HCT116 (cell line): ENCODE measurements at places on chromosomes 5 and 9.

GRCh38 chr9:1743121-1743960 is 271.8 kb upstream of the SMARCA2 start:
- no peak for DNase-seq

GRCh38 chr5:74665816-74666215 is 19.2 kb upstream of the HEXB start:
- DNase-seq: no peak

- DNase-seq: no peak
Observed at GRCh38 chr5:169251333-169252084, 49.4 kb downstream of the SLIT3 start.

DNA sequence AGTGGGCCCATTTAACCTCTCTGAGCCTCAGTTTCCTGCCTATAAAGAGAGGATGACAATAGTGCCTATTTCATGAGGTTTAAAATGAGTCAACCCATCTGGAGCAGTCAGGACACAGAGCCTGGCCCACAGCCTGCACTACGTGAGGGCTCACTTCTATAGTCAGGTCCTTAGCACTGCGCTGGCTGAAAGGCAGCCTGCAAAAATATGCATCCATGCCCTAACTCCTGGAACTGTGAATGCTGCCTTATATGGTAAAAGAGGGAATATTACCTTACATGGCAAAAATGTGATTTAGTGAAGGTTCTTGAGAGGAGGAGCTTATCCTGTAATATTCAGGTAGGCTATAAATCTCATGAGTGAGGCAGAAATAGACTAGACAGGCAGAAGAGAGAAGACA is 98.5 kb downstream of the GABBR2 start:
- DNase-seq: no peak

- DNase-seq: no peak
Observed at GRCh38 chr5:33046091-33046490, 335.0 kb downstream of the NPR3 start.

- no peak for DNase-seq
Observed at GRCh38 chr5:90000351-90000750, 409.2 kb downstream of the CETN3 start.

DNA sequence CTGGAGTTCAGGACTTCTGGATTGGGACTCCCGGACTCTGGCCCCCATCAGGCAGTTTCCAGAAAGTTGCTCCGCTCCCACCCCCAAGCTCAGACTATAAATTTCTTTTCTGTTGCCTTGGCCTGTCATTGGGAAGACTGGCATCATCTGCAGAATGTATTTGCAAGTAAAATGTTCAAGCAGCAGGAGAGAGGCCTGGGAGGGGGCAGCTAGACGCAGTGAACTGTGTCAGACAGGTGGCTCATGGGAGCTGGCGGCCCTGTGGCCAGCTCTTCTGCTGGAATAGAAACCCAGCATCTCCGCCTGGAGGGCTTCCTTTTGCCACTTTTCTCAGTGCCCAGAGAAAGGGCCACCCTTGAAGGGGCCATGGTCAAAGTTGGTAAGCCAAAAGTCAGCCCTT is 16.0 kb downstream of the INSYN2B start:
- no peak for DNase-seq

GRCh38 chr5:126358525-126358924 is 64.7 kb upstream of the GRAMD2B start:
- DNase-seq: no peak

GRCh38 chr9:32424616-32425015 is 40.2 kb downstream of the ACO1 start:
- DNase-seq: no peak

DNA sequence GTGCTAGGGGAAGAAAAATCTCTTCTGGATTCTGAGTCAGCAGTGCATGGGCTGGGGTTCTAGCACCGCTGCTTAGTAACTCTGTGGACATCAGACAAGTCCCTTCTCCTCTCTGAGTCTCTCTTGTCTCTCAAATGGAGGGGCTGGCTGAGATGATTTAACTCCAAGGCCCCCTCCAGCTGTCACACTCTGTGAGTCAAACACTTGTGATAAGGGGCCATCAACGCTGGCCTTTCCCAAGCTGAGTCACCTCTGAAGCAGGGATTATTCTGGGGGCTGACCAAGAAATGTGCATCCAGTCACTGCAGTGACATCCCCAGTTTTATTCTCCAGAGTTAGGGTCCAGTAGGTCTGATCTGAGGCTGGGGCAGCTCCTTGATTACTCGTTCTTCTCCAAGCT is 110.4 kb upstream of the ZNF462 start:
- DNase-seq: no peak

- DNase-seq: no peak
Observed at GRCh38 chr5:67880876-67881275, 334.7 kb upstream of the PIK3R1 start.

GRCh38 chr9:86585422-86586143 is 231.4 kb upstream of the TUT7 start:
- DNase-seq: no peak

- DNase-seq: no peak
Observed at GRCh38 chr5:91135475-91136248, 247.5 kb downstream of the ARRDC3 start.

GRCh38 chr5:91176288-91177016 is 206.7 kb downstream of the ARRDC3 start:
- no peak for DNase-seq

DNA sequence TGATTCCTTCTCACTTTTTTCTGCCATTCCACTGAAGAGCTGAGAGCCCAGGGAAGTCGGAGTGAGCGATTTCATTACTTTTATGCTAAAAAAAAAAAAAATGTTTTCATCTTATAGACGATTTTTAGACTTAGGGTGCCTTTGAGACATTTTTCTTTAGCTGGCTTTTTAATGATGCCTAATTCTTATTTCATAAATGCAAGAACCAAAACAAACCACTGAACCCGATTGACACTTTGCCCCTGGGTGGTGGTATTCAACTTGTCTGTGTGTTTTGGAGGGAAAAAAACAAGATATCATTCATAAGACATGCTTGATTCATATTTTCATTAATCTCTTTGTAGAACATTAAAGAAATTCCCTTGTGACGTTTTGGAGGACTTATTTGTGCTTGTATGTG is 2.4 kb downstream of the TLE4 start:
- no peak for DNase-seq

GRCh38 chr5:25694801-25695200 is 1050.0 kb upstream of the CDH10 start:
- DNase-seq: no peak

- DNase-seq: no peak
Observed at GRCh38 chr5:122385808-122386207, 73.8 kb downstream of the SNCAIP start.

DNA sequence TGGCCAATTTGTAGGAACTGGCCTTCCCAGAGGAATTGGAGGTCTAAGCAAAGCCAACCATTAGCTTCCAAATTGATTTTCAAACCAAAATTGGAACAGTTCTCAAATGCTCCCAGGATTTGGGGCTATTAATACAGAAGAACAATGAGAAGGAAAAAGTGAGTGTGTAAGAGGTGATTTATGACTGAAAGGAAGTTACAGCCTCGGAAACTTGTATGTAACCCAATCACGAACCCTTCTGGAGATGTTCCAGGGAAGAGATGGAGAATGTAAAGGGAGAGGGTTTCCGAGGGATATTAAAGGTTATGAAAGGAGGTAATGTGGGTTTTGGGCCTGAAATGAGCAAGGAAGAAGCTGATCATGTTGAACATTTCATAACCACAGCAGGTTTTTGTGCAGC is 93.2 kb upstream of the CXCL14 start:
- DNase-seq: no peak

DNA sequence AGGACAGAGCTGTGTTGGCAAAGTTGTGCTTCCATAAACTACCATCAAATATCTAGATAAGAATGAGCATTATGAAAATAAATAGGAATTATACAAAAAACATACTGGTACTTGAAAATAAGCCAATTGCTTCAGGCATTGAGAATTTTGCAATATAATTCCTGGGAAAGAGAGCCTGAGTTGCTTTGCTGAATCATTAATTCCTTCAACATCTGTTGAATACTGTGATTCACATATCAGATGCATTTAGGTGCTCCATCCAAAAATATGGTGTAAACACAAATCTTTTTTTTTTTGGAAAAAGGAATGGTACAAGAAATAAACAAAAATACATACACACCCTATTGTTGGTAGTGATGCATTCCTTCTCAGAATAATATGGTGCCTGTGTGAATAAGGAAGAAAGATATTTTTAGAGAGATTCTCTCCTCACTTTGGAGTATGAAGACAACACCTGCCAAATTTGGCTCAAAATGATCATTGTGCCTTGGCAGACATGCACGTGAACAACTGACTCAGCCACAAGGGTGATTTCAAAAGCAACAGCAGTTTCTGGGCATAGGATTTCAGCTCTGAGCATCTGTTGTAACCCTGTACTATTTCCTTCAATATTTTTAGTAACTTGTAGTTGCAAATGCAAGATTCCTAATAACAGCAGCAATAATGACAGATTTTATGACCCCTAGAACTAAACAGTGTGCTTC is 96.7 kb downstream of the CAVIN4 start:
- DNase-seq: no peak
